Naive B cell (primary cell): ENCODE measurements at places on chromosomes 3 and 15. TPM values are rescaled to one million over a fixed set of nuclear protein-coding genes. Genes with fewer than 3 reads are reported as not detected.

- DNase-seq, result no peak
These were observed 429.3 kb downstream of the GRM7 start for GRCh38 chr3:7290077-7290825.

Gene SPTSSB
- polyA plus RNA-seq, result not detected

Gene MNS1
- not detected for polyA plus RNA-seq

DNA sequence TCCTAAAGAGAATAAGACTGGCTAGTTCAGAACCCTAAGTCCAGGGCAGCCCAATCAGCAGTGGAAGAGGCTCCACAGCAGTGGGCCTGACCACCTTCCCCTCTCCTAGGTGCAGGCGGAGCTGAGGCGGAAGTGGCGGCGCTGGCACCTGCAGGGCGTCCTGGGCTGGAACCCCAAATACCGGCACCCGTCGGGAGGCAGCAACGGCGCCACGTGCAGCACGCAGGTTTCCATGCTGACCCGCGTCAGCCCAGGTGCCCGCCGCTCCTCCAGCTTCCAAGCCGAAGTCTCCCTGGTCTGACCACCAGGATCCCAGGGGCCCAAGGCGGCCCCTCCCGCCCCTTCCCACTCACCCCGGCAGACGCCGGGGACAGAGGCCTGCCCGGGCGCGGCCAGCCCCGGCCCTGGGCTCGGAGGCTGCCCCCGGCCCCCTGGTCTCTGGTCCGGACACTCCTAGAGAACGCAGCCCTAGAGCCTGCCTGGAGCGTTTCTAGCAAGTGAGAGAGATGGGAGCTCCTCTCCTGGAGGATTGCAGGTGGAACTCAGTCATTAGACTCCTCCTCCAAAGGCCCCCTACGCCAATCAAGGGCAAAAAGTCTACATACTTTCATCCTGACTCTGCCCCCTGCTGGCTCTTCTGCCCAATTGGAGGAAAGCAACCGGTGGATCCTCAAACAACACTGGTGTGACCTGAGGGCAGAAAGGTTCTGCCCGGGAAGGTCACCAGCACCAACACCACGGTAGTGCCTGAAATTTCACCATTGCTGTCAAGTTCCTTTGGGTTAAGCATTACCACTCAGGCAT lies 33.7 kb downstream of the VIPR1 start:
- peak; percentile 8 for DNase-seq

Gene TMCO5A
- polyA plus RNA-seq, result not detected

Gene TAGLN3
- polyA plus RNA-seq, result not detected

GRCh38 chr15:41554343-41554742 lies 4.7 kb upstream of the TYRO3 start:
- DNase-seq, result no peak

Gene ACAA1
- polyA plus RNA-seq, result 46.7 TPM
